ENCODE measurements at places on chromosomes 7 and 10. TPM values are rescaled to one million over a fixed set of nuclear protein-coding genes. Genes with fewer than 3 reads are reported as not detected.

The TMEM270 gene
- 0.21 TPM for total RNA-seq

The AKR1C3 gene
- total RNA-seq = 1,052 TPM

The HSPB1 gene
- total RNA-seq = 919 TPM

The TMEM139 gene
- total RNA-seq = 0.91 TPM

The COL1A2 gene
- not detected for total RNA-seq

The IGF2BP3 gene
- 29.7 TPM for total RNA-seq

The MKLN1 gene
- total RNA-seq = 35.5 TPM

The ALOX5 gene
- total RNA-seq = 0.40 TPM

The POLR1F gene
- total RNA-seq = 17.4 TPM

The AKR1E2 gene
- 5.9 TPM for total RNA-seq

The TUBB8 gene
- 0.15 TPM for total RNA-seq

The NPC1L1 gene
- total RNA-seq = 0.09 TPM

Data from A549 treated with dexamethasone at 1 μM for 4 hours (cell line).